ENCODE measurements at places on chromosomes 7 and 10. TPM values are rescaled to one million over a fixed set of nuclear protein-coding genes. Genes with fewer than 3 reads are reported as not detected.

- DNase-seq: no peak
Measured at GRCh38 chr7:50782375-50783208, at the start of gene GRB10. Gene GRB10 (minus strand): TSS chr7:50782896. CDS start chr7:50732322, 50,574 bp downstream.

DNA sequence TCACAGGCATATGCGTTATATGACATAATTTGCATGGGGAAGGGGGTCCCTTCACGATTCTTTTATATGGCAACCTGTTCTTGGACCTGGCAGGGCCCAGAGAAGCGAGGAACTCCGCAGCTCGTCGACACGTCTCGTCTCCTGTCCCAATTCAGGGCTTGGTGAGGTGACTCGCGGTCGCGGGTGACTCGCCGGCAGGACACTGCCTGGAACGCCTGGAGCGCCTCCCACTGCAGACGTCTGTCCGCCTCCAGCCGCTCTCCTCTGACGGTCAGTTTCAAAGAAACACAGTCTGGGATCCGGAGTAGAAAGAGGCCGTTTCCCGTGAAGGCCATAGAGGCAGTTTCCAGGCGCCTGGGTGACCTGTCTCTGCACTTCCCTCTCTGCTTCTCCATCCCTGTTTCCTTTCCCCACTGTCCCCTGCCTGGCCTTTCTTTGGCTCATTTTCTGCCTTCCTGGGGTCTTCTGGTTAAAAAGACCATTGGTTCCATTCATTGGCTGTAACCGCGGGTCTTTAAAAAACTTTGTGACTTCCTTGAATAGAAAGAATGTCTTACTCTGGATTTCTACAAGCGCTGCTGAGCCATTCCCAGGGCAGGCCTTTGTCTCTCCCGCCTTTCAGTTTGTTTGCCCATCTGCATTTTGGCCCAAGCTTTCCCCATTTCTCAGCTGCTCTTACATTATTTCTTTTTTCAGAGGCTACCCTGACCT, 1.2 kb downstream of the UPP1 start:
- DNase-seq: no peak

GRCh38 chr10:84270708-84271107, 25.9 kb downstream of the RGR start:
- no peak for DNase-seq

DNA sequence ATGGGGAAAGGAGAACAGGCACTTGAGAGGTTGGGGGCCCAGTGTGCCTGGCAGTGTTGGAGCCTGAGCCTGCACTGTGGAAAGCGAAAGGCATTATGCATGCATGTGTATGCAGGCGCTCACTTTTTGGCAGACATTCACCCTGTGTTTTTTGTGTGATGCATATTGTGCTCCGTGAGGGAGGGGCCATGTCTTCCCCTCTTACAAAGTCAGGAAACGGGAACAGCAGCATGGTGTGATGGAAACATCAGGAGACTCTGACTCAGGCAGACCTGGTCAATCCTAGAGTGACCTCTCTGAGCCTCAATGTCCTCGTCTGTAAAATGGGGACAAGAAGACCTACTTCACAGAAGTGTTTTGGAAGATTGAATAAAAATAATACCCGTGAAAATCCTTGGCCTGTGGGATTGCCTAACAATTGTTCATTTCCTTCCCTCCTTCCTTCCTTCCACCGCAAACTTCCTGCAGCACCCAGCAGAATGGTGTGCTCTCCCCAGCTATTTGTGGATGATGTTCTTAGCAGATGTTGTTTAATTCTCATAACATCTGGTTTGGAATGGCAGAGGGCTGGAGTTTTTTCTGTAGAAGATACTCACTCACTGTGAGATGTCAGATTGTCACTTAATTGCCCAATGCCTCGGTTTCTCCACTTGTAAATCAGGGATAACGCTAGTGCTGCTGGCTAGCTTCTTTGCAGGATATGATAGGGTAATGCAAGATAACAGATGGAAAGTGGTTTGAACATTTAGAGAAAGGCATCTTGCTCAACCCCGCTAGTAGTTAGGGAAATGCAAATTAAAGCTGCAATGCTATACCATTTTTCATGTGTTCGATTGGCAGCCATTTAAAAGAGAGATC, 39.8 kb downstream of the CDH23 start:
- no peak for DNase-seq

- no peak for DNase-seq
Measured at GRCh38 chr7:134044682-134045081, 82.5 kb upstream of the LRGUK start.

DNA sequence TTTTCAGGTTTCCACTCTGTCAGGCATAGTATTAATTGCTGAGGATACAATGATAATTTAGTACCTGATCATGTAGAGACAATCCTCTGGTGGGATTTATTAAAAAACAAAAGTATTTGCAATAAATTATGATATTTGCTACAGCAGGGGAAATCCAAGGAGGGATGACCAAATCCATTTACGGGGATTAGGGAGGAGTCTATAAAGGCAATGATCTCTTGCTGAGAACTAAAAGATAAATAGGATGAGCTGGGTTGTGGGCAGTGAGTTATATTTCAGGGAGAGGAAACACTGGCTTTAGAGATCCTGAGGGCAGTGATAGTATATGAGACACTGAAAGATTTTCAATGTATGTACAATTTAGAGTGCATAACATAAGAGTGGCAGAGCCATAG, 305.5 kb downstream of the GPR37 start:
- DNase-seq: no peak

DNA sequence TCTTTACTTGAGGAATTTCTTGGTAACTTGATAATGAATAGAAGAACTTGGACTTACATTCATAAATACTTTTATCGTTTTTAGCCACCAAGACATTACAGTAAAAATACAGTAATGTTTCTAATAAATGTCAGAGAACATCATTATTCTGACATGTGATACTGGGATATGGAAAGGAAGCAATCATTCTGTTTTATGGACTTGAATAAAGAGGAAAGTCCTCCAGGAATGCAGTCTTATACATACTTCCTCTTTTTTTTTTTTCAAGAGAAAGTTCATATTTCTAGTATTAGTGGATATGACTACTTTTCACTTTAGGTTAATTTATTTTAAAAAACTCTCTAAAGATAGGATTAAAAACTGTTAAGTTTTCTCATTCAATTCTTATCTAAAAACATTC, 220.0 kb upstream of the SEMA3C start:
- DNase-seq: no peak

GRCh38 chr10:51700228-51700817, 928 bp upstream of the CSTF2T start:
- peak; percentile 76 for DNase-seq

GRCh38 chr10:12852687-12853086, 148.8 kb downstream of the CCDC3 start:
- DNase-seq: no peak

- DNase-seq: no peak
Measured at GRCh38 chr10:13660551-13660920, 73.8 kb downstream of the PRPF18 start.

DNA sequence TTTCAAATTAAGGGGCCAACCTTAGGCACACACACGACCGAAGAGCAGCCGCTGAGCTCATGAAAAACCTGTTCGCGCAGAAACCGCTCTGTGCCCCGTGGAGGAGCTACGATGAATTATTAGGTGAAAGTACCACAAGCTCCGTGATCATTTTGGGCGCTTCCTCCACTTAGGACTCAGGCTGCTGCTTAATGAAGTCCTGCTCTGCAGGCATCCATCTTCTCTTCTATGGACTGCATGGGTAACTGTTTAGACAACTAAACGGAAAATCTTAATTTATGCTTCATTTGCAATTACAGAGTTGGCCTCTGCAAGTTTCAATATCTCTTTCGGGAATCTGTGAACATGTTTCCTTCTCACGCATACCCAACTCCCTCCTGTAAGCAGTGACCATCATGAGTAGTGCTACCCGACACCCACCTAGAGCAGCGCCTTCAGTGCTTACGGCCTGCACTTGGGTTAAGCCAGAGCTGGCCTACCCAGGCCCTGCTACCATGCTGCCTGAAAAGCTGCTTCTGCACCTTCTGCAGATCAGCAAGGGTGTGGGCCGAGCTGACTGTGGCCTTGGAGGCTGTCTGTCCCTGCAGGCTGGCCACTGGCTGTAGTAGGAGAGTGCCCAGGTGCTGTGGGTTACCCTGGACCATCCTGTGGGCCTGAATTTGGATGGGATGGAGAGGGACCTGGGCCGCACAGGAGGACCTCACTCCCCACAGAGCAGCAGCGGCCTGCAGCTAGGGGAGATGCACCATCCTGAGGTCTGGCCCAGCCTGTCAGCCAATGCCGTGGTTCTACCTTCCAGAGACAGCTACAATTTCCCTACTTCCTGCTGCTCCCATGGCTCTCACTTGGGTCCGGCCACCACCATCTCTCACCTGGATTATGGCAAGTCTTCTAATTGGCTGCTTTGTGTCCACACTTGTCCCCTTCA, 36.0 kb downstream of the GNA12 start:
- DNase-seq: no peak

DNA sequence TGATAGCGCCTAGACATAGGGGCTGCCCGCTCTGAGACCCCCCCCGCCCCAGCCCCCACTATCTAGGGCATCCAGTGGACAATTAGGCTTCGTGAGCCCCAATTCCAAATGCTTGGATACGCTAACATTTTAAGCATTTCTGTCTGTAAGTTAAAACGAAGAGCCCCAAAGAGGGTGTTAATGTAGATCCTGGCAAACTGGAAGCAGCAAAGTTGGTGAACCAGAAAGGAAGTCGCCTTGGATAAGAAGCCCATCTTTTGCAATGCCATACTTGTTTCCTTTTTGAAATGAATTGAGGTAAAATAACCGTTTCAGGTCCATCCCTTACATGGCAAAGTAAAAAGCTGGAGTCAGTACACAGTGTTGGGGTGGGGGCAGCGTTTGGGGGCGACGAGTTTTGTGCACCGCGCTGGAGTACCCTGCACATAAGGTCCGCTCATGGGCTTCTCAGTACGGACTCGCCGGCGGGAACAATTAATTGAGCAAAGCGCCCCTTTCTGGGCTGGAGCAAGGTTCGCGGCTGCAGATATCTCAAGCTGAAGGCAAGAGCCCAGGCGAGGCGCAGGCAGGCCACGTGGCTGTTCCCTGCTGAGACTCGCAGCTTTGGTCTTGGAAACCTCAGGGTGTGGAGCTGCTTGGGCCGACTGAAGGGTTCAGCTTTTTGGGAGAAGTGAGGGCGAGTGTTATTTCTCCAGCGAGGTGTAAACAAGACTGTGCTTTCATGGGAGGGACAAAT, 1.4 kb upstream of the TWIST1 start:
- no peak for DNase-seq

DNA sequence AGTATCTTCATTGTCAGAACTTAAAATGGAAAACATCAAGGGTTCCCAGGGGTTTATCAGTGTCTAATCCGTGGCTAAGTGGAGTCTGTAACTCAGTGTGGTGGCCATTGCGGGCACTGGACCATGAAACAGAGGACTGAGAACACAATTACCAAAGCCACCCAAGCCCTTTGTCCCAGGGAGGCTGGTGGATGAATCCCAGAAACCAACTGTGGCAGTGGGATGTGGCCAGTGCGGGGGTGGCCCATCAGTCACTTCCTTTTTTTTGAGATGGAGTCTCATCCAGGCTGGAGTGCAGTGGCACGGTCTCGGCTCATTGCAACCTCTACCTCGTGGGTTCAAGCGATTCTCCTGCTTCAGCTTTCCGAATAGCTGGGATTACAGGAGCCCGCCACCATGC, 61.8 kb downstream of the TACC2 start:
- DNase-seq: no peak

DNA sequence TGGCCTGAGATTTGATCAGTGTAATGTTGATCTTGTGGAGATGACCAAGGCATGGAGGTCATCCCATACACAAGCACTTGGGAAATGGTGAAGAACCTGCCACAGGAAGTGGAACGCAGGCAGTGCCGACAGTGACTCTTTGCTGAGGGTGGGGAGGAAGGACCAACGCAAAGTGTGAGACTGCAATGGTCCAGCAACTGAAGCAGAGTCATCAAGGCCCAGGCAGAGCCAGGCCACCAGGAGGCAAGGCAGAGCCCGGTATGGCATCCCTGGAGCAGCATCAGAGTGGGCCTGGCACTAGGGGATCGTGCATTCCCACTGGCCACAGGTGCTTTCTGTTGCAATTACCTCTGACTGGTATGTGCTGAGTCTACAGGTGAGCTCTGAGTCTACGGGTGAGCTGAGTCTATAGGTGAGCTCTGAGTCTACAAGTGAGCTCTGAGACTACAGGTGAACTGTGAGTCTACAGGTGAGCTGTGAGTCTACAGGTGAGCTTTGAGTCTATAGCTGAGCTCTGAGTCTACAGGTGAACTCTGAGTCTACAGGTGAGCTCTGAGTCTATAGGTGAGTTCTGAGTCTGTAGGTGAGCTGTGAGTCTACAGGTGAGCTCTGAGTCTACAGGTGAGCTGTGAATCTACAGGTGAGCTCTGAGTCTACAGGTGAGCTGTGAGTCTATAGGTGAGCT, 132.9 kb downstream of the KLF6 start:
- DNase-seq: no peak

- no peak for DNase-seq
Measured at GRCh38 chr10:132606031-132606491, 68.5 kb downstream of the INPP5A start.

GRCh38 chr10:84946904-84947303, 618.5 kb downstream of the CCSER2 start:
- DNase-seq: no peak

DNA sequence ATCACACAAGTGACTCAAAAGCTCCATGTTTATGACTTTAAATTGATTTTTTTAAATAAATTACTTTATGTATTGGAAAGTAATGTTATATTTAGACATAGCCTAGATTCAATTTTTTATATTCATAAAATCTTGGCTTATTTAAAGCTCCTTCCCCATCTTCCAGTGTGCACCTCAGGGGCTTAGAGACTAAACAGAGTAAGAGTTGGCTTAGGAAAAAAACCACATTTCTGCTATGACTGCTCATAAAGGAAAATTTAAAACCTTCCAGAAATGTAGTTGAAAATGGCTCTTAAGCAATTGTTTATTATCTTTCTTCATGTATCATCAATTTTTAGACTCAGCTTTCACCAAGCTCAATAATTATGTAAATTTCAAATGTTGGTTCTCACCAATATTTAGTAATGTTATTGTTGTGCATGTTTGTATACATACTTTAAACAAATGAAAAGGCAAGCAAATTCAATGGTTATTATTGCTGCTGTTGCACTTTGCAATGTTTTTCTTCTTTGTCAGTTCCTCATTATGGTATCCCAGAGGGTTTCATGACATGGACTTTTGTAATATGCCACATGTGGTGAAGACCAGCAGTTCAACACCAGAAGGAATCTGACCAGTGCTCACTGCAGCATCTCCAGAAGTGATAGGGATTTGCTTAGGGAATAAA, 700.1 kb upstream of the ANKRD30A start:
- no peak for DNase-seq

GRCh38 chr10:63738410-63738809, 217.2 kb downstream of the REEP3 start:
- DNase-seq: peak; percentile 18

UBE2H gene
- 42.3 TPM for total RNA-seq

CCDC172 gene
- total RNA-seq: not detected

PILRA gene
- 0.83 TPM for total RNA-seq

PSD gene
- total RNA-seq: 0.18 TPM

SPDYE6 gene
- total RNA-seq: not detected

SCART1 gene
- total RNA-seq: 0.13 TPM

ACSL5 gene
- not detected for total RNA-seq

NYAP1 gene
- total RNA-seq: 0.56 TPM

GPER1 gene
- 0.15 TPM for total RNA-seq

CALHM2 gene
- 34.8 TPM for total RNA-seq

MAT1A gene
- total RNA-seq: not detected
